ENCODE measurements at places on chromosomes 5 and 9.
A peak's percentile ranks its signal among the peaks of the same experiment; 100 is the strongest.

- no peak for DNase-seq
Measured at GRCh38 chr5:111392181-111392580, 120.2 kb downstream of the STARD4 start.

GRCh38 chr5:44178414-44178813, 210.8 kb downstream of the FGF10 start:
- DNase-seq = no peak

- no peak for DNase-seq
Measured at GRCh38 chr9:98559561-98559960, 149.2 kb downstream of the GABBR2 start.

DNA sequence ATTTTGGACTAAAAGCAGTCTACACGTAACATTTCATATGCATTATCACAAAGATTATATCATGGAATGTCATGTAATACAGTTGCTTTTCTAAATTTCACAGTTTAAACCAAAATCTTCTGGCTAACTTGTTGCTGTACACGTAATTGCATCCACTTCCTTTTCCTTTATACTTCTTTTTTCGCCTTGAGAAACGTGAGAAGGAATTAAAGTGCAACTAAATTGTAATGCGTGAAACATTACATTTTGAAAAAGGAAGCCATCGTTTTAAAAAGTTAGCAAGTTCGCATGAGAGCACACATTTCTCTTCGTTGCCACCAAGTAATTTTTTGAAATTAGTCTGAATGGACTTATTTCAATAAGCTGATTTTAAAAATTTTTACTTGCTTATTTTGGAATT, 80.0 kb downstream of the MEGF10 start:
- no peak for DNase-seq

- DNase-seq = no peak
Measured at GRCh38 chr9:237141-237857, 22.6 kb downstream of the DOCK8 start.

GRCh38 chr9:1272488-1272887, 222.3 kb downstream of the DMRT2 start:
- DNase-seq = no peak

DNA sequence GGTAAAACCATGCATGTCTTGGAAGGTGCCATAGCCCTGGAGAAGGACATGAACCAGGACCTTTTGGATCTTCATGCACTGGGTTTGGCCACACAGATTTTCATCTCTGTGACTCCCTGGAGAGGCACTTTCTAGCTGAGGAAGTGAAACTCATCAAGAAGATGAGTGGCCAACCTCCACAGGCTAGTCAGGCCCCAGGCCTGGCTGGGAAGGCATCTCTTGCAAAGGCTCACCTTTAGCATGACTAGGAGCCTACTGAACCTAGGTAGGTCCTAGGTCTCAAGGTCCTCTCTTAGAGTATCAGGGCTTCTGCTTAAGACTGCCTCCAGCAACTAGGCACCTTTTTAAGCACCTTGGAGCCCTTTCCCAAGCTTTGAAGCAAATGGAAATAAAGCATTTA, 1448.7 kb upstream of the ACO1 start:
- no peak for DNase-seq

GRCh38 chr5:174736777-174737176, 12.4 kb downstream of the MSX2 start:
- DNase-seq = no peak

DNA sequence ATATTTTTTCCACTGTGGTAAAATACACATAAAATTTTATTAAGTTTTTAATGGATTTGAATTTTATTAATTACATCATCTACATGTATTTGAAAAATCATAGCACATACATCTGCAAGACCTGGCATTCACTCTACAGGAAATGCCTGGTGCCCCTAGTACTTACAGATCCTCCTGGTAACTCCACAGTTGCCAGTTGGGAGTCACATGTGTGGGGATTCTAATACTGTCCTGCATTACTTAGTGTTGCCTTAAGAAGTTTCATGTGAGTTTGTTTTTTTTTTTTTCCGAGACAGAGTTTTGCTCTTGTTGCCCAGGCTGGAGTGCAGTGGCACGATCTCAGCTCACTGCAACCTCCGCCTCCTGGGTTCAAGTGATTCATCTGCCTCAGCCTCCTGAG, 18.1 kb downstream of the KDM3B start:
- DNase-seq = no peak

- no peak for DNase-seq
Measured at GRCh38 chr5:126865299-126865698, 88.4 kb downstream of the LMNB1 start.

DNA sequence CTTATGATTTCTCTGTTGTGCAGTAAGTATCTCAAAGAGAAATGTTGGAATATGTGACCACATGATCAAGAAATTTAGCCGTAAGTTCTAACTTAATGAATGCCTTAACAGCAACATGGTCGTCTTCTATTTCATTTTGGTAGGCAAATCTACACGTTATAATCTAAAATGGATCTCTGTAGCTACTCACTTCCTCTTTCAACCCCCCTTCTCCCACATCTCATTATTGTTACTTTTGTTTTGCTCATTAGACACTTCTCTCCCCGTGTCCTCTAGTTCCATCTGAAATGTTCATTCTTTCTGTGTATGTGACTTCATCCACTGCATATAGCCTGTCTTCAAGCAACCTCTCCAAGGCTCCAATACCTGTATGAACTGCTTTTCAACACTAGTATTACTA, 27.1 kb upstream of the LPAR1 start:
- DNase-seq = no peak

DNA sequence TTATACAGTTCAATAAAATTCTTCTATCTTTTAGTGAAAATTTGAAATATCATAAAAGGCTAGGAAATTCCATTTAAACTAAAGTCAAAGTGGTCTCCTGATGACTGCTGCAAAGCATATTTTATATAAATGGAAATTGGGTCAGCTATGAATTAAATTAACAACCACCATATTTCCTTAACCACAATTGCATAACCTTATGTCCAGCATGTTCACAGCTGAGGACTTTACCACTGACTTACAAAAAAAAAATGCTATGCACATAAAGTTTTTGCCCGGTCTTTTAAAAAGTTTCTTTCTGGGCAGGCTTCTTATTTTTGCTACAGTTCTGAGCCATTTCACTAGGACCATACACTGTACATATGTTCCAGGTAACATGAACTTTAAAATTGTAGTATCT, 208.6 kb upstream of the RGMB start:
- DNase-seq = no peak

DNA sequence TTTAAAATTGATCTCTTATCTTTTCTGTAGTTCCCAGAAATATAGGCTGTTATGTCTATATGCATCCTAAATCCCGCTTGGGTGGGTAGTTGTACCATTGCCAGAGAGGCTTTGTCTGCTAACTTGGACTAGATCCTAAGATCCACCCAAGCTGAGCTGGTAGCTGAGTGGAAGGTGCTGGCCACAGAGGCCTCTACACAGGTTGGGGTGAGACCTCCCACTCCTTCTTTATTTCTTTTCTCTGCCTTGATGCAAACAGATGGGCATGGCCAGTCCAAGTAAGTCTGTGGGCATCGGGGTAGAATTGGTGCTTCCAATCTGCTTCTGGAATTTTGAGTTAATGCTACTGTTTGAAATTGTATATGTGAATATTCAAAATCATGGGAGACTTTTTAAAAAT, 14.4 kb upstream of the GADD45G start:
- no peak for DNase-seq

- DNase-seq = no peak
Measured at GRCh38 chr9:33380390-33381094, 21.8 kb downstream of the AQP7 start.

DNA sequence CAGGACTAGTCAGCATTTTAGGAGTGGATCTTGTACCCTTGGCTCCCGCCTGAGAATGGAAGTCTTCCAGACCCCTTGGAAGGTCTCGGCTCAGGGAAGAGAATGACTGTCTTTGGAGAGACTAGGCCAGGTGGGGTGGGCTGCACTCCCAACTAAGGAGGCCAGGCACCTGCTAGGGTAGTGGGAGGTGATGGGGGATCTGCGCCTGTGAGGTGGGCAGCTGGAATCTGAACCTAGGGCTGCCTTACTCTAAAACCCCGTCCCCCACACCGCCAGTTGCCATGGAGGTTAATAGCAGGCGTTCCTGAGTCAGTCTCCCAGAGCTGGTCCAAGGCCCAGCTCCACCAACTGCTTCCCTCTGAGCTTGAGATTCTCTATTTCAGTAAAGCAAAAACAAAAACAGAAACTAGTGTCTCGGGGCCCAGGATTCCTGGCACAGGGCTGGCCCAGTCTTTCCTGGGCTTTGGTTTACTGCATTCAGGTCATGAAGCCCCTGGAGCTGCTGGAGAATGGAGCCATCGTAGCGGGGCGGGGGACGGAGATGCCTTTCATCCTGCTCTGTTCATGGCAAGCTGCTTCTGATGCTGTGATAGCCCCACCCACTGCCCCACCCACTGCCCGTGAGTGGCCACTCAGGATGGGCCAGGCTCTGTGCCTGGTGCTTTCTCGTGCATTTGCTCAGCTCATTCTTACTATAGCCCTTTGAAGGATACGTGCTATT, 57.5 kb downstream of the DAB2IP start:
- no peak for DNase-seq

GRCh38 chr9:70439991-70440706, 25.7 kb upstream of the KLF9 start:
- DNase-seq = no peak

- no peak for DNase-seq
Measured at GRCh38 chr5:172935096-172935495, 24.1 kb upstream of the RPL26L1 start.

DNA sequence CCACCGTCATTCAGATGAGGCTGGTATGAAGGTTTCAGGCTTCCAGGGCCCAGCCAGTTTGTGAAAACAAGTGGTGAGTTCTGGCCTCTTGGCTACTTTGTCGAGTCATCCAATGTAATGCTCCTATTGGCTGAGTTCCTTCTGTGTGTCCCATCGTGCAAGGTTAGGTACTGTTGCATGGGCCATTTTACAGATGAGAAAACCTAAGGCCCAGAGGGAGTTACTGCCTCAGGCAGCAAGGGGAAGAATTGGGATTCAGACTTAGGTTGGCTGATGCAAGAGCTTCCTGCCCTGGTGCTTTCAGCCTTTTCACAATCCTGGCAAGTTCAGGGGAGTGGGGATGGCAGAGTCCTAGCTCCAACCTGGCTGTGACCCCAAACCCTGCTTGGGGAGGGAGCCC, 17.4 kb upstream of the PITX1 start:
- no peak for DNase-seq

DNA sequence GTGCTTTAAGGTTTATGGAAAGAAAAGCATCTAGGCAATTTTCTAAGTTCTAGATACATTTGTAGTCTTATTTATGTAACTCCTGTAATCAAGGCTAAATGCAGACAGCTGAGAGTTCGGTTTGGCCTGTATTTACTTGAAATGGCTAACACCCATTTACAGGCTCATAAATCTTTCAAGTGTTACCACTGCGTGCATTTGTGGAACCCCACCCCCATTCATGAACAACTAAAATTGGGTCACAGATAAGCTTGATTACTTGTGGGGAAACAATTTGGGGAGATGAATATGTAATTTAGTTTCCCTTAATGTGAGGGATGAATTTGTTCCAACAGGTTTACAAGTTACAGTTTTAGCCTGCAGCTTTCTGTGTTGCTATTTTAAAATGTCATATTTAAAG, 360.6 kb downstream of the ARRDC3 start:
- no peak for DNase-seq

DNA sequence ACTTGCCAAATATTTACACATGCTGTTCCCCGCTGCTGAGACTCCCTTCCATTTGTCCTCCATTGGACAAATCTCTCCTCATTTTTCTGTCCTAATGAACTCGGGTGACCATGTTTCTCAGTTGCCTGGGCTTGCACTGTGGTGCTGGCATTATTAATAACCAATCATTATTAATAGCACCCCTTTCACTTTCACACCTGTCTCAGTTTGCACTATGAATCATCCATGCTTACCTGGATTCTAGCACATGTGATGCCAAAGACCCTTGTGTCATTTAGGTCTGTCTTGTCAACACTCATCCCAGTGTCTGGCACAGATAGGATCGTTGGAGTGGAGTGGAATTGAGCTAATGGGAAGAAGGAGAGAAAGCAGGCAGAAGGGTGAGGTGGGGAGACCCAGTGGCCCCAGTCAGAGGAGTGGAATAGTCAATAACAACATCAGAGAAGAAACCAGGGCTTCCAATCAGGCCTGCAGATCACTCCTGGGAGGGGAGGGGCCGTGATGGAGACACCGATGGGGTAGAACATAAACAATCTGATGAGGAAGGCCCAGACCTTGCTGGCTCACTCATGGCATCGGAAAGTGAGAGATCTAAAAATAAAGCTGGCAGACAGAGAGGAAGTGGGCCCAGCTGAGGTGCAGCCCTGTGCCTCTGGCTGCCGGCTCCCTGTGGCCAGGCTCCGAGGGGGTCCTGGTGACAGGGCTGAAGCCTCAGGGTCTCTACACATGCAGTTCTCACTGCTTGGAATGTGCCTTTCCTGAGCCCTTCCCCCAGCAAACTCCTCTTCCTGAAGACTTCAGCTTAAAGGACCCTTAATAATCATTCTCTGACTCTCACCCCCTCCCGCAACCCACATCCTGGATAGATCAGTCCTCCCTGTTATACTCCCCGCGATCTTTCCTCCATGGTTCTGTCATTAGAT, 33.5 kb upstream of the CRB2 start:
- DNase-seq = peak; percentile 48

DNA sequence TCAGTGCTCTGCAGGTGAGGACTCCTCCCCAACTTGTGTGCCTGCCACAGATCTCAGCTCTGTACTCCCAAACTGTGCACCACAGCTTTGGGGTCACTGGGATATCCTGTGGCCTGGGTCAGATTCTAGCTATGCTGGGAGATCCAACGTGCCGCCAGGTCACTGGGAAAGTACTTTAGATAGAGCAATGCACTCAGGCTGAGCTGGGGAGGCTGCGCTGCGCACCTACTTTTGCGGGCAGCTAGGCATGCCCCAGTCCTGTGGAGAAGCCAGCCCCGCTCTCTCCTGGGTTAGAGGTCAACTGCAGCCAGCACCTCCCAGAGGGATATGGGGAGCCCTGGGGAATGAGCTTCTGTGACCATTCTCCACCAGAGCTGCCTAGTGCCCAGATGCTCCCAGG, 552.1 kb upstream of the CDH9 start:
- no peak for DNase-seq

GRCh38 chr5:94021246-94021645, 279.8 kb upstream of the POU5F2 start:
- no peak for DNase-seq

DNA sequence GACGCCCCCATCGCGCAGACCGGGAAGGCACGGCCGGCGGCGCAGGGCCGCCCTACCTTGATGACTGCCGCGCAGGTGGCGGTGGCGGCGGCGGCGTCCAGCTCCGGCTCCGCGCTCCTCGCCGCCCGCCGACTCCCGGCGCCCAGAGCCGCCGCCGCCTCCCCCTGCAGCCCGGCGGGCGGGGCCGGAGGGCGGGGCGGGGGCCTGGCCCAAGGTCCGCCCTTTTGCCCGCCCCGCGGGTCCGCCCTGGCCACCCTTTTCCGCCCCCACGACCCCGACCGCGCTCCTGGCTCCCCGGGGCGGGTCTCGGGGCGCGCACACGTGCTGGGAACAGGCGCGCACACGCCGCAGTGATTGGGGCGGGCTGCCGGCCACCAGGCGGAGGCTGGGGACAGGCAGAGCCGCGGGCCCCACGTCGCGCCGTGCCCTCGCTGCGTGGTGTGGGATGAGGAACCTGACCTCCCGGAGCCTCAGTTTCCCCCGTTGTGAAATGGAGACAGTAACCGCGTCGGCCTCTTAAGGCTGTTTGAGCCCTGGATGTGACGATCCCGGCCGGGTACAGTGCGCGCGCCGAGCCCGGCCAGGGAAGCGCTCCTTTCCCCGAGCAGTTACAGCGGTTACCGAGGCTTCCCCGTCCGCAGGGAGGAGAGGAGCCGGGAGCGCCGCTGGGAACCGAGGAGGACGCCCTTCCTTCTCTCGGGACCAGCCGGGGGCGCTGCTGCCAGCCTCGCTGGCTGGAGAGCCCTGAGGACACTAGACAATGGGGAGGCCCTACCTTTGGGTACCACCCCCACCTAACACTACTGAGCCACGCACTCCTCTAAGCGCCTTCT, at the start of gene CORO2A:
Gene CORO2A (minus strand): TSS at position 135 of the 833 bp plus-strand sequence. CDS start 34,977 bp downstream, outside the sequence.
- DNase-seq = peak; percentile 89
